ENCODE measurements at places on chromosomes 6 and 20.

DNA sequence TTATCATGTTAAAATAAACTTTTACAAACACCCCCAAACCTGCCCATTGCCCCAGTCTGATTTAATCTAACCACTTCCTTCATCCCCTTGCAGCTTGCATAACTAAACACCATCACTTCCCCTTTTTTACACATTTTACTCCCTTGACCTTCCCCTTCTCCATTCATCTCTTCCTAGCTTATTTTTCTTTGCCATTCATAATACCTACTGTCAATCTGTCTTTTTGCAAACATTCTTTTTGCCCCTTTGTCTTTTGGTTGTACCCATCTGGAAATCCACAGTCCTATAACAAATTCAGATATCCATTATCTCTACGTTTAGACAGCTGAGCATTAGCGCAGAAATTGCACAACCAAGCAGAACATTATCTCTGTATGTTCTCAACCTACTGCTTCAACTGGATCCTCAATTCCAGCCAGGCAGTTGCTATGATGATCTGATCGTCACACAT is 51.2 kb downstream of the C6orf52 start:
- H3K4me3 ChIP-seq: no peak overlapping the region
- DNase-seq: no peak
- no peaks in the 10 kb centered on the region for H3K4me1 ChIP-seq

- H3K4me1 ChIP-seq: no peaks in the 10 kb centered on the region
- no peak overlapping the region for H3K27ac ChIP-seq
- no peak overlapping the region for H3K4me3 ChIP-seq
- H3K27me3 ChIP-seq: no peaks in the 10 kb centered on the region
These were observed 41.4 kb downstream of the MOXD1 start for GRCh38 chr6:132359886-132360285.

- H3K27ac ChIP-seq: peak overlapping the region; percentile 98
- H3K36me3 ChIP-seq: no peaks in the 10 kb centered on the region
- H3K27me3 ChIP-seq: no peaks in the 10 kb centered on the region
- H3K4me1 ChIP-seq: no peaks in the 10 kb centered on the region
These were observed 75.9 kb downstream of the OR2B2 start for GRCh38 chr6:27836141-27836782.

DNA sequence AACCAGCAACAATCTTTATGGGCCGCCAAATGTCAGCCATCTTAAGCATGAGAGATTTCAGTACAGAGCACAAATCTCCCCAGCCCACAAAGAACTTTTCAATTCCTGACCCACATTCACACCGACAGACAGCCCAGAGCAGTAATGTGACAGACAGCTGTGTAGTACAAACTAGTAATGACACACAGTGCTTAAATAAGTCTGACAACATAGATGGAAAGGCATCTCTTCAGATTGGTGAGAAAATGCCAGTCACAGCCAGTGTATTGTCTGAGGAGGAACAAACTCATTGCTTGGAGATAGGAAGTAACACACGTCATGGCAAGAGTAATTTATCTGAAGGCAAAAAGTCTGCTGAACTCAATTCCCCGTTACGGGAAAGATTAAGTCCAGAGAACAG is 36.0 kb downstream of the KIZ start:
- no peaks in the 10 kb centered on the region for H3K27me3 ChIP-seq
- no peaks in the 10 kb centered on the region for H3K4me1 ChIP-seq
- peaks cover 17% of the 10 kb centered on the region for H3K36me3 ChIP-seq
- DNase-seq: no peak
- H3K4me3 ChIP-seq: no peak overlapping the region
